ENCODE measurements at places on chromosomes 5 and 9.

- no peak for DNase-seq
These were observed 165.4 kb downstream of the AUH start for GRCh38 chr9:91196103-91196950.

- peak; percentile 35 for DNase-seq
These were observed 115.3 kb downstream of the FANCC start for GRCh38 chr9:95202076-95202681.

DNA sequence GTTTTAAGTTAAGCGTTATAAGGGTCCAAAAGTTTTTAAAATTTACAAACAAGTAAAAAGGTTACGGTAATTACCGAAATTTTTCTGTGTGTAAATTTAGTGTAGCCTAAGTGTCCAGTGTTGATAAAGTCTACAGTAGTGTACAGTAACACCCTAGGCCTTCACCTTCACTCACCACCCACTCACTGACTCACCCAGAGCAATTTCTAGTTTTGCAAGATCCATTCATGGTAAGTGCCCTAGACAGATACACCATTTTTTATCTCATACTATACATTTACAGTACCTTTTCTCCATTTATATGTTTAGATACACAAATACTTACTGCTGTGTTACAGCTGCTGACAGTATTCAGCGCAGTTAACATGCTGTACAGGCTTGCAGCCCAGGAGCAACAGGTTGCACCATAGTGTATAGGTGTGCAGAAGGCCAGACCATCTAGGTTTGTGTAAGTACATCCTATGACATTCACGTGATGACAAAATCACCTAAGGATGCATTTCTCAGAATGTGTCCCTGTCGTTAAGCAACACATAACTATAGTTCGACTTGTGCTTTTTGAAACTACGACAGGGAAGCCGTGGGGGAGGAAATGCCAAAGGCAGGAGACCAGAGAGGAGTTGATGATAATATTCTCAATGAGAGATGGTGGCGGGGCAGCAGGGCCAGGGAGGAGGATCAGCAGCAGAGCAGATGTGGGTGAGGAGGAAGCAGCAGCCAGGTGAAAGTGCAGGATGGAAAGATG, 48.6 kb downstream of the PSMB7 start:
- no peak for DNase-seq

- no peak for DNase-seq
These were observed 110.8 kb downstream of the FBXL17 start for GRCh38 chr5:108271127-108271526.

DNA sequence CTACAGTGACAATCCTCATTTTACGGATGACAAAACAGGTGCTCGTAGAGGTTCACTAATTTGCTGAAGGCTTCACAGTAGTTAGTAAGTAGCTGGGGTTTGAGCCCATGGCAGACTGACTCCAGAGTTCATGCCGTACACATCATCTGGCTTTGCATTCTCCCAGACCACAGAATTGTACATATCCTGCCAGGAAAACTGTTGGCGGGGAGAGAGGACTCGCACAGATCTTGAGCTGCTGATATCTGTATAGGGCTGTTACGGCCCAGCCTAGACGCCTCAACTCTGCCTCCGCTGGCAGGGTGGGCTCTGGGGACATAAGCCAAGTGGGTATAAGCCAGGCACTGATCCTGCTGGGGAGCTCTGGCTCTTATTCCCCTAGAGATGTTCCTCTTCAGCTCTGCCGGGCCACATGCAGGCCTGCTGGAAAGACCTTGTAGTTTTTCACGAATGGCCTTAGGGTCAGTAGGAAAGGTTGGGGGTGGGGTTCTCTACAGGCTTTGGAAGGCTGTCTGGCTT, 16.3 kb downstream of the LARP1 start:
- DNase-seq = peak; percentile 29

- DNase-seq = no peak
These were observed 18.1 kb downstream of the GSN start for GRCh38 chr9:121285835-121286687.

GRCh38 chr9:124676159-124676551, 95.0 kb downstream of the NR6A1 start:
- peak; percentile 10 for DNase-seq

DNA sequence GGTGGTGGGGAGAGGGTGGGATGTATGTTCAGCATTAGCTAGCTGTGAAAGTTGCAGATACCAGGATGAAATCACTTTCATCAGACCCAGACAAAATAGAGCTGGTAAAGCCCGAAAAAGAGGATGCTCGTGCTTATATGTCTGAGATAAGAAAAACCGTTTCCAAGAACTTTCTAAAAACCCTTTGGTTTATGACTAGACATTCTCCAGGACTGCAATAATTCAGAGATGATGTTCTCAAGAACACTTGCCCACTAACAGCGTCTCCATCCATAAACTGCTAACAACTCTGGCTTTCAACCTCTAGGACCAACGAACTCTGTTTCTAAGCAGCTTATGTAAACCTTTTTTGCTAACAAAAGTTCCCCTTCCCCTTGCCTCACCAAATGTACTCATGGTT, 8.4 kb upstream of the AMACR start:
- no peak for DNase-seq

GRCh38 chr9:113345190-113345589, 4.2 kb upstream of the BSPRY start:
- DNase-seq = no peak

- DNase-seq = no peak
These were observed 35.0 kb downstream of the AGXT2 start for GRCh38 chr5:35012796-35013195.

DNA sequence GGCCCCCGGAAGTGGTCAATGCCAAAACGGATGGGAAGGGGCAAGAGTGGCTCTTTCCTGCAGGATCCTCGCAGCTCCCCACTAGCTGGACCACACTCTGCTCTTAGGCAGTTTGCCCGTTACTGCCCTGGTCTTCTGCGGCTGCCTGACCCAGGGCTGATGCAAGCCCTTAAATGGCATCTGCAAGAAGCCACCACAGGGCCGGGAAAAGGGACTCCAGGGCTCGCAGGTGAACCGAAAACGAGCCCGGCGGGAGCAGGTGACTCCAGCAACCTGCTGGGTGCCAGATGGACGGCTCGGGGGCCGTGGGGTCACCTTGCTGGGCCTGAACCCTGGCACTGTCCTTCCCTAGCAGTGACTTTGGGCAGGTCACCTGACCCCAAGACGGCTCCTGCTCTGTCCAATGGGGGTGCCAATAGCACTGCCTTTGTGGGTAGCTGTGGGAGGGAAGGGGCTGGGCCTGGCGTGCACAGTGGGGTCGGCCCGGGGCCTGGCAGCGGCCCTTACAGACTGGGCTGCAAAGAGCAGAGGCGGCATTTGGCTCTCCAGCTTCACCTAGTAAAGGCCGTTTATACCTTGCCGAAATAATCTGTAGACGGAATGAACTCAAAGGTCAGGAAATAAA, 1.3 kb downstream of the TMEM250 start:
- DNase-seq = no peak

- no peak for DNase-seq
These were observed 22.0 kb downstream of the MAP3K1 start for GRCh38 chr5:56837381-56837780.

GRCh38 chr9:120985819-120986222, 59.2 kb upstream of the TRAF1 start:
- peak; percentile 29 for DNase-seq

DNA sequence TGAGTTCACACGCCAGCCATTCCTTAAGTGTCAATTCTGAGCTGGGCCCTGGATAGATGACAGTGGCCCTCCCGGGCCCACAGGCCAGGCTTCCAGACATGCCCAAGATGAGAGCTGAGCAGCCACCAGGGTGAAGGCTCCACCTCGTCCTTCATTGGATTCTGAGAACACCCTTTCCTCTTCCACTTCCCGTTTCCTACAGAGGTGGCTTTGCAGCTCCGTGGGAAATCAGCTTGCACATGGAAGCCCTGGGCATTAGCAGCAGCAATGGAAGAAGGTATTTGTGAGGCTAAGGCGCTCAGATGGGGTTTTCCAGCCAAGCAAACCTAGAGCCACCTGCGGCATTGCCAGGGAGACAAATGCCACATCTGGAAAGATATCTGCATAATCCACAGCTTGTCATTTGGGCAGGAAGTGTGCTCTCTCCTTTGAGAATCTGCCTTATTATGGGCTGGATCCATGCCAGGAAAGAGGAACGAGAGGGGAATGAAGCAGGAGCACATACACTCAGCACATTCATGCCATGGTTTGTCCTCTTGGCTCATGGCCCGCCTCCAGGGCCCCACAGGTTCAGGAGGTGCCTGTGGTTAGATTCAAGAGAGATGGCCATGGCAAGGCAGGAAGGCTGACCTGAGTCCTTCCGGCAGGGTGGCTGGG, 34.1 kb downstream of the CFAP77 start:
- DNase-seq = no peak

DNA sequence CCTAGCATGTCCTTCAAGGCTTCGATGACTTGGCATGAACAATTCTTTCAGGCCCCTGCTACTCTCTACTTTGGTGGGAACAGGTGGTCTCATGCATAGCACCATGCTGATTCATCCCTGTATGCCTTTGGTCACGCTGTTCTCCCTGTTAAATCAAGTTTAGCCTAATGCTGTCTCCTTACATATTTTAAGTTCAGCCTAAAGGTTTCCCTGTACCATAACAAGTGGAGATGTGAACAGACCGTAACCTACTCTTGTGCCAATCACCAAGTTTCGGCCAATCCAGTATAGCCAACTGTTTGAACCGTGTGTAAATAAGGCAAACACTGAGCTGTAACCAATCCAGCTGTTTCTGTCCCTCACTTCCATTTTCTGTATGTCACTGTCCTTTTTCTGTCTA, 8.0 kb downstream of the GAS1 start:
- no peak for DNase-seq

- DNase-seq = no peak
These were observed 100.8 kb downstream of the CTNND2 start for GRCh38 chr5:11803436-11803835.

GRCh38 chr5:34530637-34531036, 125.5 kb upstream of the RAI14 start:
- DNase-seq = no peak

DNA sequence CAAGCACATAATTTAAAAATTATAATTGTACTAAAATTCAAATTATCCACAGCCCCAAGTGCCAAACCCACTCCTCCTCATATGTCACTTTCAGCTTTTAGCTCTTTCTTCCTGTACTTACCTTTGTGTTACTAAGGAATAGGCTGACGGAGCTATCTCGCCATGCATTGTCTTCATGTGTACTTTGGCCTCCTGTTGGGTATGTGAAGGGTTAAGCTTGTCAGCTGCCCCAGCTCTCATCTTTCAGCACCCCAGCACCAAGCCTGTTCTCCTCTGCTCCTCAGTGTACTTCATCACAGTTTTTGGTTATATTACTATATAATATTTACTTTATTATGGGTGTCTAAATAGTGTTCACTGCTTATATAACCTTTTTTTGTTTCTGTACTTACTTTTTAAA, 46.2 kb downstream of the OSTF1 start:
- no peak for DNase-seq

DNA sequence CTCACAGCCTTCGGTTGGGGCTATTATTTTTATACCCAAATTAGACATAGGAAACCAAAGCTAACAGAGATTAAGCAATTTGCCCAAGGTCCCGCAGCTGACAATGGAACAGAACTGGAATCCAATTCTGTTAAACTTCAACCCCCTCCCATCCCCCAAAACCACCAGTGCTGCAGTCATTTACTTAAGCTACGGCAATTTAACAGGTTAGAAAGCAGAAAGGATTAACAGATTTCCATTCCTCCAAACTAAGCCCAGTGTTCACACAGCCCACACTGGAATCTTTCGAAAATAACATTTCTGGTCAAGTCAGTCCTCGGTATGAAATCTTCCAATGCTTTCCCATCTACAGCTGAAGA, 1023.1 kb upstream of the DMAC1 start:
- no peak for DNase-seq

DNA sequence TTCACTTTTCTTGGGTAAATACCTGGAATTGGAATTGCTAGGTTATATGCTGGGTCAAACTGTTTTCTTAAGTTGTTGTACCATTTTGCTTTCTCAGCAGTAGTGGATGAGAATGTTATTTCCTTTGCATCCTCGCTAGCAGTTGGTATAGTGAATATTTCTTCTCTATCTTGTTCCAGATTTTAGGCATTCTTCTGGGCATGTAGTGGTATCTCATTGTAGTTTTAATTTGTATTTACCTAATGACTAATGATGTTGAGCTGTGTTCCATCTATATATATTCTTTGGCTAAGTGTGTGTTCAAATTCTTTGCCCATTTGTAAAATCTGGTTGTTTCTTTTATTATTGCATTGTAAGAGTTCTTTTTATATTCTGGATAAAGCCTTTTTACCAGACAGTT, 333.3 kb downstream of the MAT2B start:
- DNase-seq = no peak

DNA sequence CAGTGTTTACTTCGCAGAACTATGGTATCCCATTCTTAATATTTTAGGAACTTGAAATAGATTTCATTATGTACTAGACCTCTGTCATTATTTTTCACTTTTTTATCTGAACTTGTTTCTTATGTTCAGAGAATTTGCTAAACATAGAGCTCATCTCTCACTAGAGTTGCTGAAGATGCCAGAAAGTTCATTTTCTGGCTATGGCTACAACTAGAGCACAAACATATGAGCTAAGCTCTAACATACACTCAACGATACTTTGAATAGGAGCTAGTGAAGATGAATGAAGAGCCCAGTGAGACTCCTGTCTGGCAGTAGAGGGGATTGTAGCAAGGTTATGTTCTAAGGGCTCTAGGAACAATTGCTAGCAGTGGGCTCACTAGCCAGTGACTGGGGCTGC, 582.2 kb downstream of the KIF4B start:
- no peak for DNase-seq

DNA sequence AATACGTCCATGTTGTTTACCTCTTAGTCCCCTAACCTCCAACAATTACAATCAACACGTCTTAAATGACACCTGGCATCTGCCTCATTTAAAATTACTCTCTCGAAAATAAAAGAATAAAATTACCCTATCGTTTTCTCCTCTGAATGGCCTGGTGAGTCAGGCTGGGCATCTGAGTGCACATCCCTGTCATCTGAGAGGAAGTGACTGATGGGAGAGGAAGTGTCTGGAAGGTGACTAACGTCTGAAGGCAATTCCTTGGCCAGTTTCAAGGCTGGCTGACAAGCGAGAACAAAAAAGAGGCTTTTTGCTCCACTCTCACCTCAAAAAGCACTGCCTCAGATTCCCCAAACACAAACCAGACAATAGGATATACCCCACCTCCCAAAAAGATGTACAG, 57.7 kb downstream of the MAPKAP1 start:
- DNase-seq = no peak

- no peak for DNase-seq
These were observed 11.2 kb downstream of the PLAA start for GRCh38 chr9:26935847-26936246.

GRCh38 chr9:792331-793260, 48.9 kb upstream of the DMRT1 start:
- no peak for DNase-seq

- DNase-seq = no peak
These were observed 7.7 kb downstream of the PFN3 start for GRCh38 chr5:177392765-177393164.

Data from NCI-H446 (cell line).